Posterior cingulate gyrus (tissue), 11 donors: ENCODE measurements at places on chromosomes 6 and 20.

- no peak for DNase-seq
Measured at GRCh38 chr20:17885544-17885943, 83.0 kb downstream of the SNX5 start.

DNA sequence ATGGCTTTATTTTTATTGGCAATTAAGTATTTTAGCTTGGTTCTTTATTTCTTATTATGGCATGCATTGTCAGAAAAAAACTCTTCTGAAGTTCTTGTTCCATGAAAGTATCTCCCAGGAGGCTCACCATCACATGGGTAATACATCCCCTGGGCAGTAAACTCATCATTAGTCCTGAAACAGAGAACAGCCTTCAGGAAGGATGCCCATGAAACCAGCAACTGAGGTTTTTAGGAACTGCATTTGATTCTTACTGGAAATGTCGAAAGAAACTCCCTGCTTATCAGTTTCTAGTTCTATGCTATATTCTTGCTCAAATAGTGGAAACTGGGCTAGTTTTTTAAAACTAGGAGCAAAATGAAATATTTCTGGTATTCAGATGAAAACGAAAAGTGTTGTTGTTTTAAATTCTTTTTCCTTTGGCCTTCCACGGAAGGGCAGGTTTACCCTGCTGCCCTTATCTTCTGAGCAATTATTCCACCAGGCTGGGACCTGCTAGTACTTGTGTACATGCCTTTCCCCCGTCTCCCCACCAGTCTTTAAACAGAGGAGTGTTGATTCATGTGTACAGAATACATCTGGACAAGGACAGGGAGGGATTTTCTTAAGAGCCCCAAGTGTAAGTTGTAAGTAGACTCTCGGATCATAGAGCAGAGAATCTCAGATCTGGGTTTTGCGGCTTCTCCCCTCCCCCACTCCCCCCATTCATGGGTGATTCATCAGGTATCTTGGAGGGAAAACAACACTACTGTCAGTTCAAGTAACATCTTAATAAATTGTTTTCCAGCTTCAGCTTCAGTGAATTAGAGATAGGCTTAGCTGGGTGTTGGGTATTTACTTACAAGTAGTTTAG, 81.5 kb downstream of the RTN4IP1 start:
- no peak for DNase-seq

DNA sequence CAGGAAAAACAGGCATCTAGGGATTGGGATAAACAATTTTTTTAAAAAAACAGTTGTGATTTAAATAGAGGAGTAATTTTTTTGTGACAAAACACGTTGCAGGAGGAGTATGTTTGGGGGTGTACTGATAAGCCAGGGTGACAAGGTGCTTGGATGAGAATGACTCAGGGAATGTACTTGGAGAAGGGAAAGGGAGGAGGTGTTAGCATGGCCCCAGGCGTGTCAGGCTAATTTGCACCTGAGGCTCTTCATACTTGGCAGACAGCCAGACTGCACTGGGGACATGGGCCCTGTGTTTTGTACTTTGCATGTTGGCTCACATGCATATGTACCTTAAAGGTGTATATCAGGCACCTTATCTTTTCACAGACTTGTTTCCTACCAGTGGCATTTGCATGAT, 22.8 kb downstream of the PANK2 start:
- no peak for DNase-seq

- DNase-seq = no peak
Measured at GRCh38 chr20:43525021-43525420, 17.5 kb downstream of the L3MBTL1 start.

GRCh38 chr6:168583126-168583525, 142.1 kb downstream of the SMOC2 start:
- no peak for DNase-seq

DNA sequence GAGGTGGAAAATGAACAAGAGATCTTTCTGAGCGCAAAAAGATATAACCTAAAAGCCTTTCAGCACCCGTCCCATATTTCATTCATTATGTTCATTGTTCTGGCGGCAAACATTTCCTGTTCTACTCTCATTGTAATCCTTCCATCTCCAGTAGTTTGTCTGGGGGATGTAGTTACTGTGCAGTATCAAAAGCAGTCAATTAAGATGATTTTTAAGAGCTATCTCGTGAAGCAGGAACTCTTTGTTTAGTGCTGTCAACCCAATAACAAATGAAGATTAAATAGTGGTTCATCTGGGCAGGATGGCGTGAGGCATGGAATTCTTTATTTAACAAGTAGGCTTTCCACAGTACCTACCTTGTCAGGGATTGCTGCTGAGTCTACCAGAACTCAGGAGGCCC, 876.7 kb downstream of the HACE1 start:
- no peak for DNase-seq

GRCh38 chr6:22218410-22218809, 78.4 kb downstream of the PRL start:
- DNase-seq = no peak

DNA sequence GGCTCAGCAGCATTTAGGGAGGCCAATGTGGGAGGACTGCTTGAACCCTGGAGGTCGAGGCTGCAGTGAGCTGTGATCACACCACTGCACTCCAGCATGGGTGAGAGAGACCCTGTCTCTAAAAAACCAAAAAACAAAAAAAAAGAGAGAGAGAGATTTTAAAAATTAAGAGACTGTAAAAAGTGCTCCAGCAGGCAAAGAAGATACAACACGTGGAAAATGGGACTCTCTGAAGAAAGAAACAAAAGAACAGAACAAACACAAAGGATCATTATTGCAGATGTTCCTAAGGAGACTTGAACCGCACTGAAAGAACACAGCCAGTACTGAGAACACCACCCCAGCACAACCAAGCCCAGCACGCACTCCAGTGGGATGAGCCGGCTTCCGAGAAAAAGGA, 74.2 kb downstream of the TAF4 start:
- no peak for DNase-seq

- no peak for DNase-seq
Measured at GRCh38 chr6:136764517-136764993, 27.7 kb downstream of the MAP3K5 start.

DNA sequence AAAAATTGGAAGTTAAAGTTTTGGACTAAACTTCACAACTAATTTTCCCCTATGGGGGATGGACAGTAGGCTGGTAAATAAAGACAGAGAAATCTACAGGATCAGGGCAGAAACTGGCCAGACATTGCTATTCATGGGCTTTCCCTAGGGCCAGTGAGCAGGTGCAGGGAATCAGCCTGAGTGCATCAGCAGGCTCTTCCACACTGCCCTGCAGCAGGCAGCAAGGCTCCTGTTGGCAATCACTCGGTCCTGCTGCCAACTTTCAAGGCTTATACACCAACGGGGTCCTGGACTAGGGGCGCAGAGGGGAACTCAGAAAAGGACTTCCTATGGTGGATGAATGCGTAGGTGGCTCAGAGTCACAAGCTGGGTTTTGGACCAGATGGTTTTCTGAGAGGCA, 59.8 kb upstream of the NHSL1 start:
- no peak for DNase-seq

DNA sequence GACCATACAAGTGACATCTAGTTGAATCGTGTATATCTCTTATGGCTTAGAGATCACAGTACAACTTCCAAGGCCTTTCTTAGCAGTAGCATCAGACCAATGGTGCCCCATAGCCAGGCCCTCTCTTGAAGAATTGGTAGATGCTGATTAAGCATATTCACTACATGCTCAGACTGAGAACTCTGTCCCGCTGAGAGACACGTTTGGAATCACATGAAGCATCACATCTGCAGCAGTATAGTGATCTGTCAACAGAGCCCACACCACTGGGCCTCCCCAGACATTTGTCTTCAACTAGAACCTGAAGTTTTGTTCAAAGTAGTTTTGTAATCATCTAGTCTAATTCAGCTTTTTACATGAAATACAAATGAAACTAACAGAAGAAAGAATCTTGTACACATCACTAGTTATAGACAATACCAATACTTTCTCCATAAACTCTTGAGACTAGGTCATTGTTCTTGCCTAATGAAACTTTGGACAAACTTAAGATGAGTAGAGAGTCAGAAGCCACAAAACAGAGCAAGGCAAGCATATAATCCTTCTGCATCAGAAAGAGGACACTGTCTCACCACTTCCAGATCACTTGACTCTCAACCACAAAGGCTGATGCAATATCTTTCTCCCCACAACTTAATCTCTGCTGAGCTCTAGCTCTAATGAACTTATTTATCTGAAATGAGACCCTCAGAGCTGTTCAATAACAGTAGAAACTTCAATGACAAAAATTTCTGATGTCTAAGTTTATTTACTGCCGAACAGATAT, 182.7 kb downstream of the TBX18 start:
- DNase-seq = no peak

GRCh38 chr6:7900621-7901020, 10.0 kb downstream of the TXNDC5 start:
- DNase-seq = no peak

DNA sequence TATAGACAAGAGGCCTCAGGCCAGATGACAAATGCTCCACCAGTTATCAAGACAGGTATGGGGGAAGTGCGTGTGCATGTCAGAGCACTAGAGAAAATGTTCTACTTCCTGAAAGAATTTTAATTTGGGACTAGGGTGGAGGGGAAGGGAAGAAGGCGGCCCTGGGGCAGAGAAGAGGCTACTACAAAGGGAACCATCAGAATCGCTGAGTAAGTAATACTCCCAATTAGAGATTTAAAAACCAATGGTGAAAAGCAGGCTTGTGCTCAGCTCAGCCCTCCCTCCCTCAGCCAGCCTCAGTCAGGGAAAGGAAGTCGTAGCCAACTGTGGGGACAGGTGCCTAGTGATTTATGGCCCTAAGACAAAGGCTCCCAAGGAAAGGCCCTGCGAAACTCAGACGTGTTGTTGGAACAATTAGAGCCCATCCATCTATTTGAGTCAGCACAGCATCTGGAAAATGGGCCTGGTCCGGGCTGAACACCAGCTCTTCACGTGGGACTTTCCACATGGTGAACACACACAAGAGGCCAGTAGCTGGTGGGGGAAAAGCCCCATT, 15.0 kb upstream of the MAFB start:
- no peak for DNase-seq

- DNase-seq = no peak
Measured at GRCh38 chr6:39696986-39697788, 28.0 kb downstream of the KIF6 start.

GRCh38 chr6:138285800-138286199, 67.5 kb upstream of the PBOV1 start:
- no peak for DNase-seq

GRCh38 chr6:121682666-121683065, 247.2 kb downstream of the GJA1 start:
- no peak for DNase-seq

- DNase-seq = no peak
Measured at GRCh38 chr6:34633256-34633655, 63.3 kb downstream of the ILRUN start.

GRCh38 chr6:88062376-88062775, 14.7 kb downstream of the SPACA1 start:
- DNase-seq = no peak

- DNase-seq = peak; percentile 36
Measured at GRCh38 chr6:13614126-13614925, 809 bp upstream of the NOL7 start.

DNA sequence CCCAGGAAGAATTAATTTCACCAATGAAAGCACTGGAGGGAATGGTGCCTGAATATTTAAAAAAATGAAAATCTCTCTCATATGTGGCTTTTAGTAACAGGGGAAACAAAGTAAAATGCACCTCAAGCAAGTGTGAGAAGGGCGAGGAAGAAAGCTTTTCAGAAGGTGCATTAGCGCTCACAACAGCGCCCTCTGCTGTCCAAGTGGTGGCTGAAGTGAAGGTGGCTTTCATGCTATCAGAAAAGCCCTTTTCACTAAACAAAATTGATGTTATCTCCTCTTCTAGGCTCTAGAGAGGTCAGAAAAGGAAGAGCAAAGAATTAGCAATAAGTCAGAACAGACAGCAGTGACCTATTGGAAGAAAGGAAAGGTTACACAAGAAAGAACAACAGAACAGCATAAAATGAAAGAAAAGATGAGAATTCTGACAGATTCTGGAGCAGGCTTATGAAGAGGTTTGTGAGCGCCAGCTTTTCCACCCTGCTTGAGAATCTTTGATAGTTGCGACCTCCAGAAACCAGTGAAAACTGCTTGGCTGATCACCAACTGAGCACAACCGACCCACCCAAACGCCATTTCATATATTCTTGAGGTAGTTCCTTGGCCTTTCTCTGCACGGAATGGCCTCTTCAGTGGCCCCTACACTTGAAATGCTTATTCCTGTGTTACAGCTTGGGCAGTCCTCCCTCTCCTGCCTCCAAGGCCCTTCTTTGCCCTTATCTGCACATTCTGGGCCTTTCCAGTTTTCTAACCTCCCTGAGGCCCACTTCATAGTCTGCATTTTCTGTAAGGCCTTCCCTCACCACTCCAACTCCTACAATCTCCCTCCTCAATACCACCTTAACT, 45.3 kb downstream of the SMLR1 start:
- DNase-seq = peak; percentile 83

- DNase-seq = no peak
Measured at GRCh38 chr6:91626911-91627310, 1040.0 kb upstream of the MAP3K7 start.

DNA sequence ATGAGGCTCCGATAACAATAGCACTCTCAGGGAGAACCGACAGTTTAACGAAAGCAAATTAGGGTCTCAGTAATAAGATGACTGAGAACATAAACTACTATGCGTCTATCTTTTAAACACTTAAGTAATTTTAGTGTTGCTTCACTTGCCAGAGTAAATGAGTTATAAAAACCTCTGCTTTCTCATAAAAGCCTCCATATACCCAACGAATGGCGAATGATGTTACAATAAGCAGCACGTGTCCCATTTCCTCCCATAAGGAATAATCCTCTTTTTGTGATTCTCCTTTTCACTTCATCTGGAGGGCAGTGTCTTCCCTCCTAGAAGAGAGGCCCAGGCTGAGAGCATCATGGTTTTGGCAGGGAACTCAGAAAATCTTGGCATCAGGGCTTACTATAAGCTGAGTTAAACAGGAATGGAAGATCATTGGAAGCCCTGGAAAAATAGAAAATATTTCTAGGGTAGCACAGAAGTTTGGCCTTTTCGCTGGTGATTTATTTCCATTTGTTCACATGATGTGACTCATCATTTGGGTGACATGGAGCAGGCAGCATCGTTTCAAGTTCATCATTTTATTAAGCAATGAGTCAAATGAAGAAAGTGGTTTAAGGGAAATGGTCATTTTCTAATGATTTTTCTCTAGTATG, 255.4 kb downstream of the ATXN1 start:
- DNase-seq = no peak

- DNase-seq = no peak
Measured at GRCh38 chr6:55666037-55666436, 87.0 kb upstream of the HMGCLL1 start.

- no peak for DNase-seq
Measured at GRCh38 chr6:84280030-84280429, 52.6 kb upstream of the CEP162 start.

GRCh38 chr6:125110056-125110455, 43.5 kb upstream of the TPD52L1 start:
- DNase-seq = no peak

GRCh38 chr20:41639630-41640029, 21.5 kb upstream of the CHD6 start:
- DNase-seq = no peak

DNA sequence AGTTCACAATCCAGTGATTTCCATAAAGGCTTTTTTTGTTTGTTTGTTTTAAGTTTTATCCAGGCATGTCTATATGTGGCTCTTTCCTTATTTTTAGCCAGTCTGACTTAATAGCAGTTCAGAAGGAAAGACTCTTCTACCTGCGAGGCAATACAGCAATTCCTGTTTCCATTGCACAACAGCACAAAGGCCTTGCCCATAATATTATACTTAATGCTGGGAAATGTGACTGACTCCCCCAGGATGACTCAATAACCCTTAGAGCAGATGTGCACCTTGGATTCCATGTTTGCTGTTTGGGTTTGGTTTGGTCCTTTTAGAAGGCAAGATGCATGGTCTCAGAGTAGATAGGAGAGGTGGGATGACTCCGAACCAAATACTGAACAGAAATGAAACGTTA, 184.1 kb downstream of the MTFR2 start:
- no peak for DNase-seq
